Stimulated activated CD4-positive, alpha-beta T cell treated with anti-CD3 and anti-CD28 coated beads, Interleukin-12 subunit alpha, Interleukin-12 subunit beta, amount 100 ng/mL, for 48 hours (primary cell): ENCODE measurements at places on chromosomes 7 and 10.

DNA sequence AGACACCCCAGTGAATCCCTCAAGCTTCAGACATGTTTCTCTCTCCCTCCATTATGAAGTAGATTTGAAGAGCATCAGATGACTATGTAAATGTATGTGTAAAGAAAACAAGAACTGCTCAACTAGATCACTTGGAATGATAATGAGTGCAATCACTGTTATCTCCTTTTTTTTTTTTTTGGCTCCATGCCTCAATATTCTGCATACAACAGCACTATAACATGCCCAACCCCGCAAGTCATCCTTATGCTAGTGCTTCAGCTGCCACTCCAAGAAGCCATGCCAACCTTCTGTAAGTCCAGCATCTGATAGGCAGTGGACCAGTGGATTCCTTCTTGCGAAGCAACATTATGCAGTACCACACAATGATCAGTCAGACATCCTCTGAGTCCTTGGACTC is 133.7 kb downstream of the TFPI2 start:
- DNase-seq: no peak

GRCh38 chr7:5396999-5397663 is 26.5 kb downstream of the TNRC18 start:
- peak; percentile 81 for DNase-seq

- no peak for DNase-seq
Measured at GRCh38 chr10:48305905-48306264, 592 bp upstream of the MAPK8 start.

GRCh38 chr10:3786295-3787015 is 1.4 kb upstream of the KLF6 start:
- DNase-seq: no peak

DNA sequence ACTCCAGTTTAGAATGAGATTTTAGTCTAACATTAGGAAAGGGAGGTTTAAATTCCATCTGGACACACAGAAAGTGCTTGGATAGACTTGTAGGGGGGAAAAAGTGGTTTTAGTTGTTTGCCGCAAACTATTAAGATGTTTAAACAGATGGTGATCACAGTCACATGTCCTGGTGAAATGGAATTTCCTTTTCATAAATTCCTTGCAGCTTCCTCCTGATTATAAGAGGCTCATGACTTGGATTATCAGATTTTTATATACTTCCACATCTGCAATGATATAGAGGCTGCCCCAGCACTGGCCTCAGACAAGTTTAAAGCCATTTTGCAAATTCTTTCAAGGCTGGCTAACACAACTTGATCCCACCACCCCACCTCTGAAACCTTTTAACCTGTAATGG is 106.4 kb upstream of the ARMC3 start:
- DNase-seq: no peak

DNA sequence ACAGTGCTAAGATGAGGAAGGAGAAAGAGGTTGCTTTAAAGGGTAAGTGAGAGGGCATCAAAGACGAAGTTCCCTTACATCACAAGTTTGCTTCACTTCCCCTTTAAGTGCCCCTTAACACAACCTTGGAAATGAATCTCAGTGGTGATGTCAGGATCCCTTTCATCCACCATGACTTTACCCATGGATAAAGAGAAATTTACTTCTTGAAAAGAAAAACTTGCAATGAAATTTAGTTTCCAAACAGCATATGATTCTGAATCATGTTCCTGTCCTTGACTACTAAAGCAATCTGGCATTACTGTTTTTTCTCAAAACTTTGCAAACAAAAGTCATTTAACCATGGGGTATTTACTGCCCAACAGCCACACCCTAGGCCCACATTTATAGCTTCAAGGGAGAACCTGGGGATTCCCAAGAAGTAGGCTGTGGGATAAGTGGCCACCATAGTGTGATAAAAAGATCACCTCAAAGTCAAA is 135.9 kb downstream of the ITGB8 start:
- DNase-seq: no peak

GRCh38 chr7:83457022-83457892 is 191.7 kb downstream of the SEMA3E start:
- DNase-seq: no peak

GRCh38 chr7:112118581-112119566 is 87.3 kb downstream of the DOCK4 start:
- no peak for DNase-seq

- DNase-seq: no peak
Measured at GRCh38 chr10:6756716-6757115, 176.6 kb upstream of the PRKCQ start.

DNA sequence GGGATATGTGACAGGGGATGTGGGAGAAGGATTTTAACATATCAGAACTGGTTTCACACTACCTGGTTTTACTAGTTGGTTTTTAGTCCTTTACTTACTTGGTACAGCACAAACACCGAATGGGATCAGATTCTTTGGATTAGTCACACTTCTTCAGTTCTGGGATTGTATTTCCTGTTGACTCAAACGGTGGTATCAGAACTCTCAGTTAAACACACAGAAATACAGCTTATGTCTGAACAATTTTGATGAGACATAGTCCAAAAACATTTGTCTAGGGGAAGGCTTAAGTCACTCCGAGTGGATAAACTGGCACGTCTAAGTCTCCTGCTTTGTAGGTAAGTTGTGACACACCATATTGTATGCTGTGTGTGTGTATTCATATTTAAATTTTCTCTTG is 480.5 kb downstream of the PHTF2 start:
- DNase-seq: no peak

GRCh38 chr10:46539596-46540411 is 16.7 kb downstream of the GPRIN2 start:
- no peak for DNase-seq

DNA sequence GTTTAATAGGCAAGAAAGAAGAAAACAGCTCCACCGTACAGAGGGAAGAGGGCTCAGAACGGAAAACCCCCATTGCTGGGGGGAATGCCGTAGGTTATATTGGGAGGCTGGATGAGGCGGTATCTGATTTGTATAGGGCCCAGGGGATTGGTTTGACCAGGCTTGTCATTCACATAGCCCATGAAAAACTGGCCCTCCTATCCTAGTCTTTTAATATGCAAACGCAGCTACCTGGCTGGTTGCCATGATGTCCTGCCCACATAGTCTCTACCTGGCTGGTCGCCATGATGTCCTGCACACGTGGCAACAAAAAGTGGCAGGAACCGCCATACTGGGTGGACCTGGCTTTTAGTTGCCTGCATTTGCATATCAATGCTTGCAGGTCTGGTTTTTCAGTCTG is 84.7 kb downstream of the AUTS2 start:
- DNase-seq: no peak

GRCh38 chr10:58502956-58503355 is 9.7 kb upstream of the BICC1 start:
- no peak for DNase-seq

GRCh38 chr10:124500757-124501156 is 39.1 kb downstream of the LHPP start:
- DNase-seq: no peak

DNA sequence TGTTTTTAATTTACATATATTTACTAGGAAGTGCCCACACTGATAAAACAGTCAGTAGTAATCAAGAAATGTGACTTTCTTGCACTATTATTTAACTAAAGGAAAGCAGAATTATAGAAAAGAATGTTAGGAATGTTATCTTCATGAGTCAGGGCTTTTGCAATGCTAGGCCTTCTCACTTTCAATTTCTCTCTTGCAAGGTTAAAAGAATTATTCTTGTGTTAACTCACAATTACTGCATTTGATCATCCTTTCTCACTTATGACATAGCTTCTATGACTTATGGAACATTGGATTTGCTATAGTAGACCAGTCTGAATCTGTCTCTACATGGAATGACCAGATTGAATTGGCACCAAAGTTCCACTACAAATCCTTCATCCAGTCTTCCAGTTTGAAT is 192.4 kb downstream of the SDK1 start:
- no peak for DNase-seq

GRCh38 chr10:42304341-42304740 is 334.0 kb downstream of the ZNF33B start:
- no peak for DNase-seq
